ENCODE measurements at places on chromosomes 13 and 19.

GRCh38 chr19:49676136-49676783, 811 bp upstream of the PRMT1 start:
- DNase-seq, result no peak

DNA sequence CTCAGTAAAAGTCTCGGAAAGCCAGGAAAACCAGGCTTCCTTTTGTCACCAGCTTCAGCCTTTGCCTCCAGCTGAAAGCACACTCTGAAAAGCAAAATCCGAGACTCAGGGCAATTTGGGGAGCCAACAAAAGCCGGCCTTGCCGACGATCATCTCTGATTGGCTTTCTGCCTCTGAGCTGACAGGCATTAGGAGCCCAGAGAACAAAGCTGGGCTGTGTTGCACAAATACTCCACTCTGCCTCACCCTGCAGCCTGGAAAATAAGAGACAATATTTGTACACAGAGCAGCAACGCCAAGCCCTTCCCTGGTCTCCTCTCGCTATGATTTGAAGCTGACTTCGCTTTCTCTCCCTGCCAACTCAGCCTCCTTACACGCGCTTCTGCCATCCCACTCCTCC, 46.9 kb downstream of the CACNA1A start:
- DNase-seq, result no peak

DNA sequence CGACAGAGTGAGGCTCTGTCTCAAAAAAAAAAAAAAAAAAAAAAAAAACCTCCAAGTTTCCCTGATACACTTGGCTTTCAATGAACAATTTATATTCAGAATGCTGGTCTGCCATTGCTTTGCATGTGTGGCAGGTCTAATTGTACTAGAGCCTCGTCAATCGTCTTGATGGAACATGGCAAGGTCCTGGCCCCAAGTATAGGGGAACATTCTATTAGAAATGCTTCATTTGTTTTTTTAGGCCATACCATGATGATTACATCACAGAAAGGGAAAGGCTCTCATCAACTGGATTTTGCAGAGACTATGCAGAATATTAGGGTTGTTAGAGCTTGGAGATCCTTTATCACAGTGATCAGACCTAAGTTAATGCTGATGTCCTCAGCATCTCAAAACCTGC, 28.0 kb downstream of the SPRY2 start:
- no peak for DNase-seq

GRCh38 chr19:44689290-44690130, 9.4 kb upstream of the CEACAM16 start:
- DNase-seq, result peak; percentile 63

DNA sequence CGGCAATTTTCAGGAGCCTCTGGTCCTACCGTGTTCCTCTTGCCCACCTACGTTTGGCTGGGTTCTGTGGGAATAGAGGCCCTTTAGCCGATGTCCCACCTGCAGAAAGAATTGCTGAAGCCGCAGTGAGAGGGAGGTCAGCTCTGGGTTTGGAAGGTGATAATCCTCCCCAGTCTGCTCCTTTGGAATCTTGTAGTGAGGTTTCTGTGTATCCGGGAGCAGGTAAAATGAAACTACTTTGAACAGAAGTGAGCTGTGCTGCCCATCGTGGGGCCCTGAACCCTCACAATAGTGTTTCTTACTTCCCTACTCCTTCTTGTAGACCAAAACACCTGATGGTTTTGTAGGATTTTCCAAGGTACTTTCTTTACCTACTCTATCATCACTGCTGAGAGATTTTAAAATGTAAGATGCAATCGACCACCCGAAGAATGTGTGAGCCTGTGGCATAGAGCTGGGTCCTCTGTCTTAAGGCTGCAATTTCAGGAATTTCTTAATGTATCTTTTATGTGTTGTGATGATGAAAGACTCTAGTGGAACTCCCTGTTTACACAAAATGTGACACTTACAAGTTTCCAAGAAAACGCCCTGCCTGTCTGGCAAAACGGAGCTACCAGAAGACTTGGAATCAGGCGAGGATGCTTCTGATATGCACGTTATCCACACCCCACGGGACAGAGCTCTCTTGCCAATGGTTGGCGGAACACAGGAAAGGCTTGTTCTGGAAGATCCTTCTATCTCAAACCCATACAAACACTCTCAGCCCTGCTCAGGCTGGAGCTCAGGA, 76.1 kb downstream of the RGCC start:
- no peak for DNase-seq

GRCh38 chr19:34314437-34315313, 50.3 kb upstream of the GPI start:
- DNase-seq, result no peak

DNA sequence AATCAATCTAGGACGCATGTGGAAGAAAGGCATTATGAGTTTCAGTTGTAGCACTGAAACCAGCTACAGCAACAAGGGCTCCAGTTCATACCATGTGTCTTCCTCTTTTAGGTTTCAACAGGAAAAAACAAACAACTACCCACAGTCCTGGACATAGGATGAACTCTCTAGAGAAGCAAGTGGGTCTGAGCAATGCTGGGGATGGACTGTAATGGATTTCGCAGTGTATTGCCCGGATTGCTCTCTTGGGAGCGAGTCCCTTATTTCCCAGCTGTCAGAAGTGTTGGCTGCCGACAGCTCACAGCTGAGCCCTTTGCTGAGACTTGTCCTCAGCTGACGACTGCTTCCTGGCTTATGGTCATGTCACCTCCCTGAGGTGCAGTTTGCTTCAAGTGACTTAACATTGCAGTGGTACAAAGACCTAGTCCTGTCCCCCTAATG, 12.1 kb upstream of the MYCBP2 start:
- no peak for DNase-seq

DNA sequence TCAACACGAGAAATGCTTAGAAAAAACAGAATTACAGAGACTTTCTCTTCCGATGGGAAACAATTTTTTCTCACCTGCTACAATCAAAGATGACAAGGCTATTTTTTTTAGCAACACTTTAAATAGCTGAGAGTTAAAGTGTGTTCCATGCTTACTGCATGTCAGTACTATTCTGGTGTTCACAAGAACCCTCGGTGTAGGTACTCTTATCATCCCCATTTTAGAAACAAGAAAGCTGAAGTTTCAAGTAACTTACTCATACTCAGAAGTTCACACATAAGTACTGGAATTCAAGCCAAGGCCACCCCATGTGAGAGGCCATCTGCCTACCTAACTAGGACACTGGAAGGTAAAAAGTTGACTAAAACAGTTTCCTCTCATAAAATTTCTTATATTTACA, 9.0 kb upstream of the TNFRSF19 start:
- DNase-seq, result no peak

GRCh38 chr19:277581-278165, 13.5 kb downstream of the PLPP2 start:
- no peak for DNase-seq

- no peak for DNase-seq
These were observed 5.2 kb upstream of the MLNR start for GRCh38 chr13:49214917-49215376.

GRCh38 chr13:80584785-80585184, 243.9 kb upstream of the SPRY2 start:
- no peak for DNase-seq

DNA sequence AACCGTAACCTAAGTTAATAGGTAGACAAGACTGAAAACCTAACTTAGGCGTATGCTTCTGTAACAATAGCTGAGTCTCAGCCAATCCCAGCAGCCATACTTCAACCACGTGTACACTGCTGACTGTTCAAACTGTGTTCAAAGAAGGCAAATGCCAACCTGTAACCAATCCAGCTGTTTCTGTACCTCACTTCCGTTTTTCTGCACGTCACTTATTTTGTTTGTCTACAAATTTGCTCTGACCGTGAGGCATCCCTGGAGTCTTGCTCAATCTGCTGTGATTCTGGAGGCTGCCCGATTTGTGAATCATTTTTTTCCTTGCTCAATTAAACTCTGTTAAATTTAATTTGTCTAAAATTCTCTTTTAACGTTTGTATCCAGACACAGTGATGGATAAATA, 59.2 kb downstream of the EDNRB start:
- DNase-seq, result no peak

- no peak for DNase-seq
These were observed 10.3 kb downstream of the PTPRS start for GRCh38 chr19:5330307-5330720.

- no peak for DNase-seq
These were observed 418.8 kb downstream of the GPC5 start for GRCh38 chr13:91817250-91817649.

- DNase-seq, result no peak
These were observed 10.2 kb upstream of the SUPT20H start for GRCh38 chr13:37069597-37070103.

- DNase-seq, result no peak
These were observed 1.2 kb downstream of the ZSWIM4 start for GRCh38 chr19:13796301-13797057.

DNA sequence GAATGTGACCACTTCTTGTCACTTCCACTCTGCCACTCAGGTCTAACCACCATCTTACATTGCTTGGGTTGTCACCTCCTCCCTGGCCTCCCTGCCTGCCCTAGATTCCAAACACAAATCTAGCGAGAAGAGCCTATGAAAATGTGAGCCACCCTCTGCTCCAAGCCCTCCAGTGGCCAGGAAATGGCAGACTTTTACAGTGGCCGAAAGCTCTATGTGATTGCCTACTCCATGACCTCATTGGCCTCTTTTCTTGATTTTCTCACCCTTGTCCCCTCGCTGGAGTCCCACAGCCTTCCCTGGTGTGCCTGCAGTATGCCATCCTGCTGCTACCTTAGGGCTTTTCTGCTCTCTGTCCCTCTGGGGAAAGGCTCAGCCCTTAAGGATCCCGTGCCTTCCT, 84.2 kb downstream of the LRCH1 start:
- no peak for DNase-seq

DNA sequence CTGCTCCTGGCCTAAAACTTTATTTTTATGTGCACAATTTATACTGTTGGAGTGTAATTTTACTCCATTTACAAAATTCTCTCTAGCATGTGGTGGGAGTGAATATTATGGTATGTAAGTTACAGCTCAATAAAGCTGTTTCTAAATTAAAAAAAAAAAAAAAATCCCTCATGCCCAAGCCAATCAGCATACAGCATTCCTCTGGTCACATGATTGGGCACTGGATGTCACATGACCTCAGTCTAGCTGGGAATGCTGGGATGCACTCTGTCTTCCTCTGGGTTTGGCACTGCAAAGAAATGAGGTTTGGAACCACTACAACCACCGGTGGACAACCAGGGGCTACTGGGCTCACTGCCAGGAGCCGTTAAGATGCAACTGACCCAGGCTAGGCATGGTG, 67.6 kb downstream of the ZNF557 start:
- DNase-seq, result no peak

- DNase-seq, result no peak
These were observed 21.4 kb upstream of the ERVV-1 start for GRCh38 chr19:52992109-52993004.

DNA sequence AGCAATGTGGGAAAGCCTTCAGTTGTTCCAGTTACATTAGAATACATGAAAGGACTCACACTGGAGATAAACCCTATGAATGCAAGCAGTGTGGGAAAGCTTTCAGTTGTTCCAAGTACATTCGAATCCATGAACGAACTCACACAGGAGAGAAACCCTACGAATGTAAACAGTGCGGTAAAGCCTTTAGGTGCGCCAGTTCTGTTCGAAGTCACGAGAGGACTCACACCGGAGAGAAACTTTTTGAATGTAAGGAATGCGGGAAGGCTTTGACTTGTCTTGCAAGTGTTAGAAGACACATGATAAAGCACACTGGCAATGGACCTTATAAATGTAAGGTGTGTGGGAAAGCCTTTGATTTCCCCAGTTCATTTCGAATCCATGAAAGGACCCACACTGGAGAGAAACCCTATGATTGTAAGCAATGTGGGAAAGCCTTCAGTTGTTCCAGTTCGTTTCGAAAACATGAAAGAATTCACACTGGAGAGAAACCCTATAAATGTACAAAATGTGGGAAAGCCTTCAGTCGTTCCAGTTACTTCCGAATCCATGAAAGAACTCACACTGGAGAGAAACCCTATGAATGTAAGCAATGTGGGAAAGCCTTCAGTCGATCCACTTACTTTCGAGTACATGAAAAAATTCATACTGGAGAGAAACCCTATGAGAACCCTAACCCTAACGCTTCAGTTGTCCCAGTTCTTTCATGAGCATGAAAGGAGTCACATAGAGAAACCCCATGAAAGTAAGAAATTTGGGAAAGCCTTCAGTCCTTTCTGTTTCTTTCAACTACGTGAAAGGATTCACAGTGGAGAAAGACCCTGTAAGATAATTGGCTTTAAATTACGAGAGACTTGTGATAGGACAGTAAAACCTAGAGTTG, 20.1 kb downstream of the ZNF627 start:
- DNase-seq, result no peak

- DNase-seq, result peak; percentile 48
These were observed 1.5 kb downstream of the ERF start for GRCh38 chr19:42253245-42254088.

GRCh38 chr19:55259540-55260210, 858 bp upstream of the PPP6R1 start:
- DNase-seq, result no peak

GRCh38 chr19:47122359-47123335, 8.0 kb upstream of the SAE1 start:
- DNase-seq, result no peak

DNA sequence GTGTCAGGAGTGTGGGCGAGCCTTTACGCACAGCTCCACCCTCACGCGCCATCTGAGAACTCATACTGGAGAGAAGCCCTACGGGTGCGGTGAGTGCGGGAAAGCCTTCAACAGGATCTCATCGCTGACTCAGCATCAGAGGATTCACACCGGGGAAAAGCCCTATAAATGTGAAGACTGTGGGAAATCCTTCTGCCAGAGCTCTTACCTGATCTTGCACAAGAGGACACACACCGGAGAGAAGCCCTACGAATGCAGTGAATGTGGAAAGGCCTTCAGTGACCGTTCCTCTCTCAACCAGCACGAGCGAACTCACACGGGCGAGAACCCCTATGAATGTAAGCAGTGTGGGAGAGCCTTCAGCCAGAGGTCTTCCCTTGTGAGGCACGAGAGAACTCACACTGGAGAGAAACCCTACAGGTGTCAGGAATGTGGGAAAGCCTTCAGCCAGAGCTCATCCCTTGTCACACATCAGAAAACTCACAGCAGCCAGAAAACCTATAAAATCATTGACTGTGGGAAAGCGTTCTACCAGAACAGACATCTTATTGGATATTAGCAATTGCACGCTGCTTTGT, 6.9 kb upstream of the ZNF555 start:
- no peak for DNase-seq

GRCh38 chr13:35293579-35294226, 182.8 kb downstream of the MAB21L1 start:
- no peak for DNase-seq

GRCh38 chr13:109646423-109646822, 140.0 kb downstream of the IRS2 start:
- no peak for DNase-seq

DNA sequence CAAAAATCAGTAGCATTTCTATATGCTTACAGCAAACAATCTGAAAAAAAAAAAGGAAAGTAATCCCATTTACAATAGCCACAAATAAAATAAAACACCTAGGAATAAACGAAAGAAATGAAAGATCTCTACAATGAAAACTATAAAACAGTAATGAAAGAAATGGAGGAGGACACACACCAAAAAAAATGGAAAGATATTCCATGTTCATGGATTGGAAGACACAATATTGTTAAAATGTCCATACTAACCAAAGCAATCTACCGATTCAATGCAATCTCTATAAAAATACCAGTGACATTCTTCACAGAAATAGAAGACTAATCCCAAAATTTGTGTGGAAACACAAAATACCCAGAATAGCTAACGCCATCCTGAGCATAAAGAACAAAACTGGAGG, 4.7 kb downstream of the FCGBP start:
- DNase-seq, result no peak

GRCh38 chr13:111020546-111020945, 94.6 kb upstream of the ARHGEF7 start:
- DNase-seq, result no peak

- no peak for DNase-seq
These were observed 513.1 kb downstream of the PCDH17 start for GRCh38 chr13:58144616-58145015.

Data from T-helper 1 cell (primary cell).